ENCODE measurements at places on chromosomes 11 and 22.

DNA sequence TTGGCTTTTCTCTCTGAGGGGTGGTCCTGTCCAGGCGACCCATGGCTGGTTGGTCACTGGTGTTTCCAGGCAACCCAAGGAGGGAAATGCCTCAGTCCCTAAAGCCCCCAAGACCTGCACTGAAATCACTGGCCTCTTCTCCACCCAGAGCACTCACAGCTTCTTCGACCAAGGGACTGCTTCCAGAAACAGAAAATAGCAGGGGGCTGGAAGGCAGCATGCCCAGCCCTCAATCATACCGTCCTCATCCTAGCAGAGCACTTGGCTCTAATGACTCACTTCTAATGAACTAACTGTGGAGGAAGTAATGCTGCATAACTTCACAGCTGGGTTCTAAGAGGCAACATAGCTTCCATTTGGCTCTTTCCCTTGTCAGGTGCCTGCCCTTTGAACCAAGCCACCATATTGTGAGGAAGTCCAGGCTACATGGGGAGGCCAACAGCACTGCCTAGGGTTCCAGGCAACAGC lies 27.6 kb downstream of the DKK3 start:
- DNase-seq, result no peak

DNA sequence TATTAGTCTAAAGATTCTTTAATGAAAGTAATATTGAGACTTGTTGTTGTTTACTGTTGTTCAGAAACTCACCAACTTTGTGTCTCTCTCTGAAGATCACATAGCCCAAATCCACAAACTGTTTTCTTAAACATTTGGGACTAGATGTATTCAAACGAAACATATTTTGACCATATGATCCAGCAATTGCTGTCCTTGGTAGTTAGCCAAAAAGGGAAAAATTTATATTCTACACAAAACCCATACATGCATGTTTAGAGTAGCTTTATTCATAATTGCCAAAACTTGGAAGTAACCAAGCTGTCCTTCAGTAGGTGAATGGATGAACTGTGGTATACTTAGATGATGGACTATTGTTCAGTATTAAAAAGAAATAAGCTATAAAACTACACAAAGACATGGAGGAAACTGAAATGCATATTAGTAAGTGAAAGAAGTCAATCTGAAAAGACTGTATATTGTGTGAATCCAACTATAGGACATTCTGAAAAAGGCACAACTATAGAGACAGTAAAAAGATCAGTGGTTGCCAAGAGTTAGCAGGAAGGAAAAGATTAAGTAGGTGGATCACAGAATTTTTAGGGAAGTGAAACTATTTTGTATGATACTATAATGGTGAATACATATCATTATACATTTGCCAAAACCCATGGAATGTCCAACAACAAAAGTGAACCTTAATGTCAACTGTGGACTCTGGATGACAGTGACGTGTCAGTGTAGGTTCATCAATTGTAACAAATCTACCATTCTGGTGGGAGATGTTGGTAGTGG lies 442.9 kb downstream of the INSC start:
- no peak for DNase-seq

- no peak for DNase-seq
Observed at GRCh38 chr11:117671370-117671769, 125.6 kb downstream of the DSCAML1 start.

DNA sequence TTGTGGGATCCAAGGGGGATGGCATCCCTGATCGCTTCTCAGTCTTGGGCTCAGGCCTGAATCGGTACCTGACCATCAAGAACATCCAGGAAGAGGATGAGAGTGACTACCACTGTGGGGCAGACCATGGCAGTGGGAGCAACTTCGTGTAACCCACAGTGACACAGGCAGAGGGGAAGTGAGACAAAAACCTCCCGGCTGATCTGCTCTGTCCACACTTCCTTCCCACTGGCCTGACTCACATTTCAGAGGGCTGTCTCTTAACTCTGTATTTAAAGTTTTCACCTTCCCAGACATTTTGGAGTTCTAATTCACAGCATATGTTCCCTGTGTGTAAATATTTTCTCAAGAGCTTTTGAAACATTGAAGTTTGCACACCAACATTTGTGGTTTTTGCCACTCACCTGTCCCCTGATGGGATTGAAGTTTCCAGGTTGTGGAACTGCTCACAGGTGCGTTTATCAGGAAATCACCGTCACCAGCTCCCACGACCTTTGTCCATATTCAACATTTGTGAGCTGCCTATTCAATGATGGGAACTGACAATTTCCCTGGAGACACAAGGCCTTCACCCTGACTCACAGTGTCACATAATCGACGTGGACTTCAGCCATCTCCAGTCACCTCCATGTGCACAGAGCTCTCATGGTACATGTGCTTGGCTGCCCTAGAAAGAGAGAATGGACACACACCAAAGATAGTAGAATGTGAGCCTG lies 99.2 kb downstream of the VPREB1 start:
- no peak for DNase-seq

DNA sequence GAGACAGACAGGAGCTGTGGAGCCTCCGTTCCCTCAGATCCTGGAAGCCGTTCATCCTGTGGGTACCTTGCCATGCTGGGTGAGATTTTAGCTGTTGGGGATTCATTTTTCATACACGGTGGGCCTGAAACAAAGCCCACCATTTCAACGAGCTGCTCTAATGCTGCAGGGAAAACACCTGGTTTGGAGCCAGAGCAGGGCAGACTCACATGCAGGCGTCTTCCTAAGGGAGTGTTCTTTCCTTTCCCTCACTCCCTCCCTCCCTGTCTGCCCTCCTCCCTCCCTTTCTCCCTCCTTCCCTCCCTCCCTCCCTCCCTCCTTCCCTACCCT lies 52.5 kb downstream of the CD6 start:
- DNase-seq, result no peak

DNA sequence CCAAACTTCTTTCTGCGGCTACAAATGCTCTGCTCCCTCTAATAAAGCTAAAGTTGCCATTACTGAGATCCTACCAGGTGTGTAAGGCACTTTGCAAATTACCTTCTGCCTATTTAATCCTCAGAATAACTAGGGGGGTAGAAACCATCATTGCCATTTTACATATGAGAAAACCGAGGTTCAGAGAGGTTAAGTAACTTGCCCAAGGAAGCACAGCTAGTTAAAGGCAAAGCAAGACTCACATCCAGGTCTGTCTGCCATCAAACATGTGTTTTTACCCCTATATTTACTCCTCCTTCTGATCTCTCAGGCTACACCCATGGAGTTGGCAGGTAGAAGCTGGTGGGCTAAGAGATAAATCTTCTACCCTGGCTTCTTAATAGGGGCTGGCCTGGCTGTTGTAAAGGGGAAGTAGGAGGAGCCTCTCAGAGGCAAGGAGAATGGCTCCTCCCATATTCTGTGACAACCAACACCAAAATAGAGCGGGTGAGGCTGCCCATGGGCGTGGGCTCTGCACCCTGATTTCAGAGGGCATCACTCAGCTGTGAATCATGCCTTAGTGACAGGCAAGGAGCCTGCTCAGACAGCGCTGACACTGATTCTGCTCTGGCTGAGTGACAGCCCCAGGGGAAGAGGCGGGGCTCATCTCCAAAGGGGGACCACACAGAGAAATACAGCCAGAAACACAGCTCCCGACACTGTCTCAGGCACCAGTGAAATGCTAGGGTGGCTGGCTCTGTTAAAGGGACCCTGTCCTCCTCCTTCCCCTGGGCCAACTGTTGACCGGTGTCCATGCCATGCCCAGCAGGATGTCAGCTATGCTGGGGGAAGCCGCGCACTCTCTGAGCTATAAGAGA lies 106.8 kb downstream of the ABTB2 start:
- no peak for DNase-seq

GRCh38 chr11:117412653-117413275 lies 85.1 kb downstream of the CEP164 start:
- DNase-seq, result no peak

DNA sequence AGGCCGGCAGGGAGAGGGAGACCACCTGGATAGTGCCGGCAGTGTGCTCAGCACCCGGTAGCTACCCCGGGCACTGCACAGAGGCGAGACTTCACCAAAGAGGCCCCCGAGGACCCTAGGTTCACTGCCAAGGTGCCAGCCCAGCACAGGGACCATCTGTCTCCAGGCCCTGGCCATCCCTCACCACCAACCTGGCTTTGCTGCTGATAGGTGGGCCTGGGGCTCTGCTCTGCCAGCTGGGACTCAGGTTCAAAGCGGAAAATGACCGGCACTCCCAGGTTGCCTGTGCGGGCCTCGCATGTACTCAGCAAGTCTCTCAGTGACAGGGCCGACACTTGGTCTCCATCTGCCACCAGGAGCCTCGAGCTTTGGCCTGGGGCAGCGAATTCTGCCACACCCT lies 812.2 kb downstream of the BRD1 start:
- DNase-seq, result no peak

DNA sequence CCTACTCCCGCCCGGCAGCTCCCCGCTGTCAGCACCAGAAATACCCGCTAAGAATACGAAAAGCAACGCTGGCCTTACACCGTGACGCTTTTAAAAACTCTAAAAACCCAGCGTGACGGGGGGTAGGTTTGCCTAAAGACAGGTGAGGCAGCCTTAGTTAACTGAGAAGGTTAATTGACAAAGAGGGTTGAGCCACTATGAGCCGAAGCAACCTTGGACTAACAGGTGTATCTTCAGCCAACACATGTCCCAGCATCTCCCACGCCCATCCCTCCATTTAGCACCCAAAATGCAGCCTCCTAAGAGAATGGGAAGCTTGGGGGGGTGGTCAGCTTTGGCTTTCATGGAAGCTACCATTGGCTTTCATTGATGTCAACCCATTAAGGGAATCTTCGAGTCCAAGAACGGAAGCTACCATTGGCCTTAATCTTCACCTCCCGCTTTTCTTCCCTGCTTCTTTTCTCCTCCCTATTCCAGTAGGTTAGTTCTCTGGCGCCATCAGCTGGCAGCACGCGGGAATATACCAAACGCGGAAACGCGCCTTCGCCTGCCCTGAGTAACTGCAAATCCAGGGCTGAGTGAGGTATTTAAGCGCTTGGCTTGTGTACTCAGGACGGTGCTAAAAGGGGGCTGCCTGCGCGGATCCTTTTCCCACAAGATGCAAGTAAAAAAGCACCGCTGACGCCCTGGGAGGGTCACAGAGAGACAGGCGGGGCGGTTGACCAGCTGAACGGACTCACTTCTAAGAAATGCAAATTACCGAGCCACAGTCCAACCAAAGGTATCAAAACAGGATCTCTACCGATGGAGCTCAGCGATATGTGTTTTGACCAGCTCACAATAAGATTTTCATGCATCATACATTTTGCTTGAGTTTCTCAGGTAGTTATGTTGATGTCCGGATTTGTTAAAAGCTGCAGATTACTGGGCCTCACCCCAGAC lies 38.5 kb upstream of the GLYATL1 start:
- DNase-seq, result peak; percentile 64

DNA sequence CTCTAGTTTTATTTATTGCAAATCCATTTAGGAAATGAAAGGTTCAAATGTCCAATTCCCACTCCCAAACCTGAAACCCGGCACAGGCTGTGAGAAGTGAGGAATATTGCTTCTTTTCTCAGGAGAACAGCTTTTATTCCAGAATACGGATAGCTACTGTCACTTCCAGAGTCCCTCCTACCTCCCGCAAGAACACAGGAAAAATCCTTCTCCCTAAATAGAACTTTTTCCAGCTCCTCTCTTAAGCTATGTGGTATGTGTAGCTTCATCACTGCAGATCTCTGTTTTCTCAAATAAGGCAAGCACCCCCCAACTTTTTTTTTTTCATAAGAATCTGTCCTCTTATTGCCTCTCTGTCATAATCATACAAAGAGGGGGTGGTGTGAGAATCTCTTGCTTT lies 126.8 kb downstream of the LARGE1 start:
- no peak for DNase-seq

GRCh38 chr11:76592961-76593360 lies 77.6 kb downstream of the LRRC32 start:
- peak; percentile 14 for DNase-seq

Data from epithelial cell of prostate (primary cell).